ENCODE measurements at places on chromosomes 2 and 18.

DNA sequence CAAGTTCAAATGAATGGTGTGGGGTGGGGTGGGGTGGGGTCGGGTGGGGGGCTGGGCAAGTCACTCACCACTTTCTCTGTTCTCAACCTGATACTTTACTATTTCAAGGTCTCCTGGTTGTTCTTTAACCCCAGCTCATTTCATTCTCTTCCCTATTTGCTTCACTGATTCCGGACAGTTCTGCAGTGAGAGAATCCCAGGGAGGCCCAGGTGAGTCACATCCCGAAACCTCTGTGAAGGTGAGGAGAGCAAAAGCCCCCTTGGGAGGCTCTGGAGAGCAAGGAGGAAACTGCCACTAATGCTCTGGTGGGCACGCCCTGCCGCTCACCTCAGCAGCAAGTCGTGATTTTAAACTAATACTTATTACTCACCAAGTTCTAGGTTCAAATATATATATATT, 8.9 kb downstream of the EDAR start:
- no peak for DNase-seq

GRCh38 chr2:164024396-164024795, 288.6 kb upstream of the FIGN start:
- DNase-seq, result no peak

GRCh38 chr2:219643788-219644398, 16.5 kb downstream of the SLC4A3 start:
- no peak for DNase-seq

DNA sequence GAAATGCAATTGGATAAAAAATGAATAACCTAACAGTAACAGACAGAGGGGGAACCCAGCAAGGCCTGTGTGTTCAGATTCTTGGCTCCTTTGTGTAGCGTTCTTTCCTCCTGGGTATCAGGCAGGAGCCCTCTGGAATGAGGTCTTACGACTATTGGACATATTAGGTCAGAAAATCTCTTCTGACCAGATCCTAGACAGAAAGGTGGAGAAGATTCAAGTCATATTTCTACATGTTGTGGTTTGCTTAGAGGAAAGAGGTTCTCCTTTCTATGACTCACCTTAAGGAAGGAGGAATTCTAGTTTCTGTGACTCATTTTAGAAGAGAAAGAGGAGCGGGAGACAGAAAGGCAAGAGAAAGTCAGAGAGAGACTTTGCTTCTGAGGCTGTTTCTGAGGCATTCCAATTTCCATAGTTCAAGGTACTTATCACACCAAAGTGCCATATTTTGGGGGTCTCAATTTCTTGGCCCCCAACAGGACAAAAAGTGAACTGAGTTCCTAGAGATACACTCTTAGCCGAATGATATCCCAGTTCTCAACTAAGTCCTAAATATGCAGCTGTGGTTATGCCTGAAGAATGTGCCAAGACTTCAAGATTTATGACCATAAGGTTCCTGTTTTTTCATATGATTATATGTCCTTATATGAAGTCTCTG, 618.6 kb downstream of the ZEB2 start:
- DNase-seq, result peak; percentile 62

- no peak for DNase-seq
These were observed 1.4 kb upstream of the ZNF804A start for GRCh38 chr2:184596819-184597411.

DNA sequence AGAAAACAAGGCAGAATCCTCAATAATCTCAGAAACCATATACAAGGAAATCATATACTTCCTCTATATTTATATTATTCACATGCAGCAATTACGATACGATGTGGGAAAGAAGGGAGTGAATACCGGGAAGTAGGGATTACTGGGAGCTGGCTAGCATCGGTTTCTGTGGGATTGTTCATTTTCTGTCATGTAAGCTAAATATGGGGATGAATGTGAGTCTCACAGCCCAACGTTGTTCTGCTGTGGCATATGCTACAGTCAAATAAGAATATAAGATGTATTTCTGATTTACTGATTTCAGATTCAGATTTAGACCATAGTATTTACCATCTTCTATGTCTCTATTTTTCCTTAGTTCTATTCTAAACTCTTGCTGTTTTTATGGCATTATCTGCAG, 113.6 kb downstream of the EVA1A start:
- no peak for DNase-seq

GRCh38 chr2:65580824-65581223, 148.4 kb upstream of the SPRED2 start:
- no peak for DNase-seq

GRCh38 chr2:17845806-17846205, 29.5 kb downstream of the MSGN1 start:
- DNase-seq, result no peak

DNA sequence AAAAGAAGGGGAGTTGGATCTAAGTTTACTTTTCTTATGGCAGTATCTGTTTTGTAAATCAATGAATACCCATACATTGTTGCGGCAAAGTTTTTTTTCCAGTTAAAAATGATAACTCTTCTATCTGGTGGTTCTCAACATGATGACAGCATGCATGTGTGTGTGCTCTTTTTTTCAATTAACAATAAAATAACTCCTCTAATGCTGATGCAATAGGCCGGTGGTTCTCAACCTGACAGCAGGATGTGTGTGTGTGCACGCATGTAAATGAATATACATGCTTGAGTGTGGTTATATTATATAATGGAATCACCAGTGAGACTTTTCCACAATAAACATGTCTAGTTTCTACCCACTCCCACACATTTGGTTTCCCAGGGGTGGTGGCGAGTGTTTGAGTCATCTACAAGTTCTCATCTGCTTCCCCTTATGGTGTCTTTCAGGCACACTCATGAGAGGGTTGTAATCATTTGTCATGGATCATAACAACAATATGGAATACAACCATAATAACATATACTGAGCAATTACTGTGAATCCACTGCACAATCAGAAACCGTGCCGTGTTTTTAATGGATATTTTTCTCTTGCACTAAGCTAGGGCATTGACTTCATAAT, 31.2 kb downstream of the PARD3B start:
- DNase-seq, result no peak

GRCh38 chr18:48824231-48824970, 126.4 kb downstream of the SMAD7 start:
- DNase-seq, result no peak

GRCh38 chr2:170764880-170765261, 5.3 kb upstream of the ERICH2 start:
- no peak for DNase-seq

DNA sequence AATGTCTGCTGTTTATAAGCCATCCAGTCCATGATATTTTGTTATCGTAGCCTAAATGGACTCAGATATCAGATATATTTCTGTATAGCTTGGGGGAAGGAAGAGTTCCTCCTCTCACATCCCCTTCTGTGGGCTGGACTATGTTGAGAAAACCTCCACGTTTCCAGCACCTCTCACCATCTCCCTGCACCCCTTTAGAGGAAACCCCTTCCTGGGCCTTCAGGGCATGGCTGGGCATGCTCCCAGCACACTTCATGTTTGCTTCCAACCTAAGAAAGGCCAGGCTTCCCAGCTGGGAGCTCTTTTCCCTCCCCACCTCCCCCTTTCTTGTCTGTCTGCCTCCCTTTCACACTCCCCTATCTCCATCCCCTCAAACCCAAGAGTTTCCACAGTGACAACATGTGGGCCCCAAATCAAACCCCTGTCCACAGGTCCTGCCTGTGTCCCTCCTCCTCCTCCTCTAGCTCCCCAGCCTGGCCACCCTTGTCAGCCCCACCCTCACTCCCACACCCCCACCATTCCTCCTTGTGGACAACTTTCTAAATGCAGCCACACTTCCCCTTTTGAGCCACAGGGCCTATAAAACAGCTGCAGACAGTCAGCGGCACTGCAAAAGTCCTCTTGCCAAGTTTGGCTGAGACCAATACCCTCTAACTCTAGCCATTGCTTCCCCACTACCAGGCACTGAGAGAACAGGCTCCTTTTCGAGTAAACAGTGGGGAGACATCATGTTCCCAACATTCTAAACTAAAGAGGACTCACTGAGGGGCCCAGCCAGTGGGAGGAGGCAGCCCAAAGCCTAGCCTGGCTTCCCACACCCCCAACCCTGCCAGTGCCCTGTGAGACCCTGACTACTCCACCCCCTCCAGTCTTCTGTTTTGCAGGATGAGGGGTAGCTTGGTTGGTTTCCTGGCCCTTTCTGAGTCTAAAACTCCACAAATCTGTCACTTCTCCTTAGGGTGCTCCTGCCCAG, 120.5 kb downstream of the ZFP36L2 start:
- no peak for DNase-seq

DNA sequence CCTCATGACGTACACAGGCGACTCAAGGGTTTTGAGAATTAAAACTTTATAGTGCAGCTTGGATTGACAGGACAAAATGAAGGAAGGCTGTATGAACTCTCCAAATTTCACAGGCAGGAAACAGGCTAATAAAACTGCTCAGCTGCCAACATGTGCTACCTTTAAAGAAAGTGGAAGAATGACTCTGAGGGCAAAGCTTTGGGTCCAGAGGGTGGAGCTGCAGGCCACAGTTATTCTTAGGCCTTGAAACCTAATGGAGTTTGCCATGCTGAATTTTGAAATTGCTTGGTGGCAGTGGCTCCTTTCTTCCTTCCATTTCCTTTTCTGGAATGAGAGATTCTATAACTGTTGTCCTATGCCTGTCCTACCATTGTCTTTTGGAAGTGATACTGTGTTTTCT, 34.8 kb downstream of the HAT1 start:
- DNase-seq, result no peak
